NCI-H774 (cell line): ENCODE measurements at places on chromosomes 11 and 22.

DNA sequence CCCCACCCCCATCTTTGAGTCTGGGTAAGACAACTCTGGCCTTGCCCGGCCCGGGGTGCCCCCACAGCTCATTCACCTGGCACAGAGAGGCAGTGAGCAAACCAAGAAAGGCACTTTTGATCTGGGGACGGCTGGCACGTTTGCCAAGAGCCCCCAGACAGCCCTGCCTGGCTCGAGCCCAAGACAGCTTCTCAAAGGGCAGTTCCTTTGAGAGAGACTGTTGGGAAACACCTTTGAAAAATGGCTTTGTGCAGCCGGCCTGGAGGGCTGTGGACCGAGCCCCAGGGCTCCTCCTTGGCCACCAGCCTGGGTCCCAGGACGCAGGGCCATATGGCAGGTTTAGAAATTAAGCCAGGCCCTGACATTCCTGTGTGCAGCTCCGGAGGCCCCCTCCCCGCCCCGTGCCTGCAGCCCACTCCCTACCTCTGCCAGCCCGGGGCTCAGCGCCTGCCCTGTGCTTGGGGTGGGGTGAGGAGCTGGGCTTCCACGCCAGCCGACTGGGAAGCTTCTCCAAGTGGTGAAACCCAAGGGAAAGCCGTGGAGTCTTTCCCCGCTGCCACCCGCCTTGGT, 50.2 kb upstream of the SMIM38 start:
- DNase-seq, result no peak

GRCh38 chr11:107293677-107294344, 163.8 kb downstream of the CWF19L2 start:
- no peak for DNase-seq

DNA sequence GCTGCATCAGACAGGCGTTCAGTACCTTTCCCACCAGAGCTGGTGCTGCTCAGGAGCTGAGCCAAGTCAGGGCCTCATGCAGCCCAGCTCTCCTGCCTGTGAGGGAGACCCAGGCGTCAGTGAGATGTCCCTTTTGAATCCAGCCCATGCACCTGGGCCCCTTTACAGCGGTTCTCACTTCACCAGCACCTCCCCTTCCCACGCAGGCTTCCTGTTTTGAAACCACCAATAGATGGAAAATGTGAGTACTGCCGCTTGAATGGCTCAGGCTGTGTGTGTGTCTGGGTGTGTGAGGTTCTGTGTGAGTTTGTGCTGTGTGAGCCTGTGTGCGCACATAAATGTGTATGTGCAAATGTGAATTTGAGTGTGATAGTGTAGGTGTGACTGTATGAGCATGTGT, 88.4 kb downstream of the UBASH3B start:
- DNase-seq, result no peak

GRCh38 chr22:44730490-44731356, 21.7 kb upstream of the ARHGAP8 start:
- DNase-seq, result no peak

DNA sequence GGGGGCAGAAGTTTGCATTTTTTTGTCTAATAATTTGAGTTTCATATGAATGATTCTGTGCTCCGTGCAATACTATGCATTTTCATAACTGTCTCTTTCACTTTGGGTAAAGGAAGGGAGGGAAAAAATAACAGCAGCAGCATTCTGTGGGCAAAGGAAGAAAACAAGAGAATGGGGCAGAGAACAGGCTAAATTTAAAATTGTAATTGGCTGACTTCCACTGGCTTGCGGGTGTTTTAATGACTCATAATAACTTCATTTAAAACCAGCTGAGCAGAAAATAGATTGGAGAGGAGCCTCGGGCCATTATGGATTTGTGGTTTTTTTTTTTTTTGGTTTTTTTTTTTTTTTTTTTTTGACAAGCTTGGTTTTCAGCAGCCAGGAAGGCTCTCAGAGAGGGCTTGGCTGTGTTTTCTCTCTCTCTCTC, 107.4 kb downstream of the ZBTB16 start:
- peak; percentile 15 for DNase-seq

DNA sequence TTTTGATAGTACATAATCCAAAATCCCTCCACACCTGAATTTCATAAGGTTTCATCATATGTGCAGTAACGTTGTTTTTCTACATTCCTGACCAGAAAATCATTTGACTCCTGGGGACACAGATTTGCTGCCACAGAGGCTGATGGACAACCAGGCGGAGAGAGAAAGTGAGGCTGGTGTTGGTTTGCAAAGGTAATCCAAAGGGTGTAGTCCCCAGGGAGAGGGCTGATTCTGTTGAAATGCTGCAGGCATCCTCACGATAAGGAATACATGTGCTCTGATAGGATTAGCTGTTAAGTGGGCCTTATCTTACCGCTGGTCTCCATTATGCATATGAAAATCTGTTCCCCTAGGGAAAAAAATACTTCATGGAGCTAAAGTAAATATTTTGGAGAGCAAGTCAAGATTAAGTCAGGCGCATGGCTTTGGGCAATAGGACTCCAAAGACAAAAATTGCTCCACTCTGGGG, 8.1 kb downstream of the APOL6 start:
- DNase-seq, result no peak

DNA sequence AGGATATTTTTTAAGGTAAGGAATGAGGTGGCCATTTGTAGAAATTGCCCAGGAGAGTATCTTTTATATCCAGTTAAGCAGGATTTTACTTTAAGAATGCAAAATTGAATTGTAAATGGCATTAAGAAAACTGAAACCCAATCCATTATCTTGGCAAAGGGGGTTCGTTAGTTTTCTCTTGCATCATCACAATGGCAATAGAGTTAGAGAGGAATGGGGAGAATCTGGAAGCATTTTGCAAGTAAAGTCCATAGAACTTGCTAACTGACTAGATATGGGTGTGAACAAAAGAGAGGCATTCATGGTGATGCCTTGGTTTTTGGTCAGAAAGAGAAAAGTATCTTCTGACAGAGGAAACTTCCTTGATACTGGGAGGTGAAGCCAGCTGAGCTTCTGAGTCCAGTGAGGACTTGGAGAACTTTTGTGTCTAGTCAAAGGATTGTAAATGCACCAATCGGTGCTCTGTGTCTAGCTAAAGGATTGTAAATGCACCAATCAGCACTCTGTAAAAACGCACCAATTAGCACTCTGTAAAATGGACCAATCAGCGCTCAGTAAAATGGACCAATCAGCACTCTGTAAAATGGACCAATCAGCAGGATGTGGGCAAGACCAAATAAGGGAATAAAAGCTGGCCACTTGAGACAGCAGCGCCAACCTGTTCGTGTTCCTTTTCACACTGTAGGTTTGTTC, 3.6 kb upstream of the CCDC117 start:
- DNase-seq, result no peak

- DNase-seq, result no peak
Observed at GRCh38 chr22:27667121-27667843, 134.3 kb downstream of the MN1 start.

DNA sequence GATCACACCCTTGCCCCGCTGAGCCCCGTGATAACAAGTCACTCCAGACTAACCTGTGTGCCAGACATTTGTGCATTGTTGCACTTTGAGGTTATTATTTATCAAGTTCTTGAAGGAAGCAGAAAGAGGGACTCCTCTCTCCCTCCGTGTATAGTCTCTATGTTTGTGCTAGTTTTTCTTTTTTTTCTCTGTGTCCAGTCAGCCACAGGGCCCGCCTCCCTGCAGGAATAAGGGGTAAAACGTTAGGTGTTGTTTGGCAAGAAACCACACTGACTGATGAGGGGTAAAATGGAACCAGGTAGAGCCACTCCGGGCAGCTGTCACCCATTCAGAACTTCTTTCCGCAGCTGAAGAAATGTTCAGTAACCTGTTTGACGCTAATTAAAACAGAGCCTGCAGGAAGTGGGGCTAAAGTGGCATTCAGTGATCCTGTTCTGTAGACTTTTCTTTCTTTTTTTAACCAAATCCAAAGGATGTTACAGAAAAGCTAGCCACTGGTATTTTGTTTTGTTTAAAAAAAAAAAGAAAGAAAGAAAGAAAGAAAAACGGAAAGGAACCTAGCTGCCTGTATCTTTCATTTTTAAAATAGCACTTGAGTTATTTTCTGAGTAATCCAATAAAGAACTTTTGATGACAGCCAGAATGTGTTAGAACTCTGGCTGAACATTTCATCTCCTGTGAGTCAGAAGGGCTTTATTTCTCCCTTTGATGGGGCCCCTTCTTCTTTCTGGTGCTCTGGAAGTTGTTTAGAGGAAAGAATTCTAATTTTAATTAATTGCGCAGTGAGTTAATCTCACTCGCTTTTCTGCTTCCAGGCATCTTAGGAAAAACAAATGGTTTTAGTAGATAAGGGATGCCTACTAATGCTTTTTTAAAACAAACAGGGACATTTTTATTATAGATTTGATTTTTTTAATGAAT, 58.2 kb downstream of the COMMD9 start:
- no peak for DNase-seq

DNA sequence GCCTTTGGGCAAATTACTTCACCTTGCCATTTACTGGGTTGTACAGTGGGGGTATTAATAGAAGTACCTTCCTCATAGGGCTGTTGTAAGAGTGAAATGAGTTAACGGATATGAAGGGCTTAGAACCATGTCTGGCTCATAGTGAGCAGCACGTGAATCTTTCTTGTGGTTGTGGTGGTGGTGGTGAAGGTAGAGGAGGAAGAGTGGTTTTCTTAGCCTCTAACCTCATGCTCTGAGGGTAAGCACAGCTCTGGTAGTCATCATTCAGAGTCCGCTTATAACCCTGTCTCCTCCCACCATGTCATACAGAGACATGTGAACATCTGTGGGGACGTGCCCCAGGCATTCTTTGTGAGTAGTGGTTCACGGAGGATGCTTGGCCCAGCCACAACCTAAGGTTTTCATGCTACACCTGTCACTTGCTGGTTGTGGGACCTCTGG, 43.6 kb downstream of the TEAD1 start:
- no peak for DNase-seq

- no peak for DNase-seq
Observed at GRCh38 chr22:18000441-18001039, 23.8 kb downstream of the MICAL3 start.

- no peak for DNase-seq
Observed at GRCh38 chr22:24427500-24428164, at the start of gene ADORA2A. Gene ADORA2A (plus strand): TSS chr22:24427599. CDS start chr22:24433405, 5,806 bp downstream.

- no peak for DNase-seq
Observed at GRCh38 chr22:41238570-41239442, 1.9 kb downstream of the CHADL start.

DNA sequence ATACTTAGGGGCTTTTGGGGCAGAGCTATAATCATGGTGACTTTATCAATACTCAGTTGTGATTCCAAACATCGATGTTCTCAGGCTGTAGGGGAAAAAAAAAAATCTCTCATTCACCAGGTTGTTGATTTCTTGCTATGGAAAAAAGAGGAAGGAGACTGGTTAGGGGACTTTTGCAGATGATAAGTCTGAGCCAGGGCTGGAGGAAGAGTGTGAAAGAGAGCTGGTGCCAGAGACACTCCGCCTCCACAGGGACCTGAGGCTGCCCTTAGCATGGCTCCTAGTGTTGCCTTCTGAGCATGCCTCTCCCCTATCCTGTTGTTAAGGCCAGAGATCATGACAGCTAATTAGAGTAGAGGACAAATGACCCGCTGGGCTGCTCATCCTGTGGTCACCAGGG, 16.9 kb downstream of the UPB1 start:
- DNase-seq, result no peak

- no peak for DNase-seq
Observed at GRCh38 chr11:109196016-109196415, 226.0 kb upstream of the C11orf87 start.

- peak; percentile 31 for DNase-seq
Observed at GRCh38 chr11:45280449-45280848, 5.7 kb downstream of the SYT13 start.

GRCh38 chr11:10674911-10675440, 18.6 kb downstream of the IRAG1 start:
- no peak for DNase-seq

DNA sequence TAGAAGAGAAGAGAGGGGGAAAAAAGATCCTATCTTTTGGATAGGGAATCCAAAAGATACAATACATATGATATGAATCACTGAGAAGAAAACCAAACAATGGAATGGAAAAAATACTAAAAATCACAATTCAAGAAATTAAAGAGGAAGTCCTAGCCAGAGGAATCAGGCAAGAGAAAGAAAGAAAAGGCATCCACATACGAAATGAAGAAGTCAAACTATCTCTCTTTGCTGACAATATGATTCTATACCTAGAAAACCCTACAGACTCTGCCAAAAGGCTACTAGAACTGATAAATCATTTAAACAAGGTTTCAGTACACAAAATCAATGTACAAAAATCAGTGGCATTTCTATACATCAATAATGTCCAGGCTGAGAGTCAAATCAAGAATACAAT, 91.4 kb downstream of the EFCAB6 start:
- DNase-seq, result no peak

- no peak for DNase-seq
Observed at GRCh38 chr11:617199-617911, 1.6 kb upstream of the IRF7 start.

GRCh38 chr11:14587258-14587657, 56.3 kb upstream of the PDE3B start:
- no peak for DNase-seq

DNA sequence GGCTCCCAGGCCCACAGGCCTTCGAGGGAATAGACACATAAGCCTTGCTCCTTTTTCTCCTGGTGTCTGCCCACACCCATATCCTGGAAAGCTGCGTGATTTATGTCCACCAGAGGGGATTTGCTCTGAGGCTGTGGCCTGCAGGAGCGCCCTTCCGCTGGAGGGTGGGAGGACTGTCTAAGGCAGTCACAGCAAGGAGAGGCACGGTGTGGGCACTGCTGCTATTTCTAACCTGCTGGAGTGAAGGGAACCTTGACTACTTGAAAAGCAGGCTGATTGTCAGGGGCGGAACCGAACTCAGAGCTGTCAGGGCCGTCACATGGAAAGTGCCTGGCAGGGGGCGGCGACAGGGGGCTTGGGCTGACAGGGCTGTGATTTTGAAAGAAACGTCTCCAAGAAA, 3.7 kb downstream of the UPB1 start:
- DNase-seq, result no peak

DNA sequence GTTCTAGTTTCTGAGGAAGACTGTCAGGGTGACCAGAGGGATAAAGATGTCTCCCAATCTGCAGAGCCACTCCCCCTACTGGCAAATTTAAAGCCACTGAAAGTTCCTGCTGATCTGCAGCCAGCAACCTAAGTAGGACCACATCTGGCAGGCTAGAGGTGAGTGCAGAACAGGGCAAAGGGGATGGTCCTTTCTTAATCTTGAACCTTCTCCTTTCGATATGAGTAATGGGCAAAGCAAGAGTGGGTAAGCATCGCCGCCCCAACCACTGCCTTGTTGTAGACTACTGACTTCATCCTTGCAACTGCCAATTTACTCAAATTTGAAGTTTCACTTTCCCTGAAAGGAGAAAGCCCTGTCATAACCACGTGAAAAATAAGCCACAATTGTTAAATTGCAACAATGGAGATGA, 30.7 kb downstream of the SCUBE2 start:
- no peak for DNase-seq

DNA sequence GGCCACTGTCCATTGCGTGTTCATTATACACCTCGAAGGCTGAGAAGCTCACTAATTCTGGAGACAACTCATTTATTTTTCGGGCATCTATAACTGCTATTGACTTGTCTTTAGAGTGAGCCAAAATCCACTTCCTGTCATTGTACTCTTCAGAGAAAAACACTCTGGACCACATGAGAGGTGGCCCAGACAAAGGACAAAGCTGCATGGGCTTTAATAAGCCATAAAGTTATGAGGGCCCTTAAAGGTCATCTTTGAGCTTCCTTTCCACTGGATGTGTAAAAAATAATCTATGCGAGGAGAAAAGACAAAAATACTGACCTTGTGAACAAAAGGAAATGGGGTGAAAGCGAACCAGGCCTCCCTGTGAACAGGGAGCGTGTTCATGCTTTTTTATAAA, 63.5 kb upstream of the ZC3H12C start:
- DNase-seq, result no peak

- no peak for DNase-seq
Observed at GRCh38 chr22:19892925-19893324, 38.3 kb upstream of the GNB1L start.
